ENCODE measurements at places on chromosomes 12 and 14.
A peak's percentile ranks its signal among the peaks of the same experiment; 100 is the strongest.

- no peak for DNase-seq
Measured at GRCh38 chr14:29953501-29953900, 25.9 kb upstream of the PRKD1 start.

DNA sequence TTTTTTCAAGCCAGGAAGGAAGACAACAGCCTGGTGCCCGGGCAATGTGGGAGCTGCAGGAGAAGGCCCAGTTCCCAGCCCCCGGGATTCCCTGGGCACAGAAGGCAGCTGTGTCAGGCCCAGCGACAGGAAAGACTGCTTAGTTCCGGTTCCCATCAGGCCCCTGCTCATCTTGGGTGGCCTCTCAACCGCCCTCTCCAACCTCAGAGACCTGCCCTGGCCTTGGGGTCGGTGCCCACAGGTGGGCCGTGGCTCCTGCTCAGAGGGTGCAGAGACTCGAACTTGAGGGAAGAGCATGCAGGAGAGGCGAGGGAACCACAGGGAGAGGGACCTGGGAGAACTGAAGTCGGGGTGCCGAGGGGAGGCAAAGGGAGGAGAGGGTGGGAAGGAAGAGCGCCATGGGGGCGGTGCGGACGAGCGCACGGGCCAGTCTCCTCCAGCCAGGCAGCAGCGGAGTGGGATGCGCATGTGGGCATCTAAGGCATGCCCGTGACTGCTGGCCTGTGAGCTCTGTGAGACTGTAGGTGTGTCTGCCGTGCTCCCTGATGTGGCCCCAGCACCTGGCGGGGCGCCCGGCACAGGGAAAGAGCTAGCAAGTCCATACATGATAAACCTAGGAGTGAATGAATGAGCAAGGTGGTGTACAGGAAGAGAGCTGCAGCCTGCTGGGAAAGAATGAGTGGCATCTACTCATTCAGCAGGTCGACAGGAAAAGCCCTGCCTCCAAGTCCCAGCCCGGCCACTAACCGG lies 42.7 kb downstream of the SSH1 start:
- peak; percentile 70 for DNase-seq

DNA sequence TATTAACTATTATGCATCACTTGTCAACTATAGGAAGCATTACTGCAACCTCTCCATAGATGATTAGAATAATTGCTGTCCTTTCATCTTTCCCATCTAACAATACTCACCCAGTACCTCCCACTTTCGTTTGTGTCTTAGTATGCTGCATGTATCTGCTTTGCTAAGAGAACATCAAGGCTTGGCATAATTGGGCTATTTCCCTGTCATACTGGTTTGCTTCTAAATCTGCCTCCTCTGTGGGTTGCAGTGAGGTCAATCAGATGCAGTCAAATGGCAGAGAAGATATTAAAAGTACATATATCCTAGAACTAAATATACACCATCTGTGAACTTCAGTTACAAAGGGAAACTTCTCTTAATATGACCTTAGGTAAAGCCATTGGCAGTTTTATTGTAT lies 710.8 kb downstream of the DIO2 start:
- DNase-seq = no peak

- no peak for DNase-seq
Measured at GRCh38 chr12:65614259-65614889, 209.9 kb upstream of the HMGA2 start.

- no peak for DNase-seq
Measured at GRCh38 chr14:74014299-74014698, 4.8 kb downstream of the ENTPD5 start.

DNA sequence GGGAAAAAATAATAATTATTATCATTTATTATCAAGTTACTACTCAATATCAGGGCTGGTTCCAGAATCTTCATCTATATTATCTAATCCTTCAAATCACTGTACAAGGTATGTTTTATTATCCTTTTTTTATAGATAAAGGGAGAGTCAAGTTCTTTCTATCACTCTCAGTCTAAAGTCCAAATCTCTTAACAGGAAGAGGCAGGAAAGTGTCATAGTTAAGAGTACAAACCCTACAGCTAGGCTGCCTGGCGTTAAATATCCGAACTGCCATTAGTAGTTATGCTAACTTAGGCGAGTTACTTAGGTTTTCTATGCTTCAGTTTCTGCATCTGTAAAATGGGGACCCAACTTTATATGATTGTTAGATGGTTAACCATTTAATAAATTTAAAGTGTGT lies 99.4 kb upstream of the CCDC91 start:
- DNase-seq = no peak

GRCh38 chr12:31310488-31310887 lies 15.5 kb downstream of the SINHCAF start:
- DNase-seq = no peak

DNA sequence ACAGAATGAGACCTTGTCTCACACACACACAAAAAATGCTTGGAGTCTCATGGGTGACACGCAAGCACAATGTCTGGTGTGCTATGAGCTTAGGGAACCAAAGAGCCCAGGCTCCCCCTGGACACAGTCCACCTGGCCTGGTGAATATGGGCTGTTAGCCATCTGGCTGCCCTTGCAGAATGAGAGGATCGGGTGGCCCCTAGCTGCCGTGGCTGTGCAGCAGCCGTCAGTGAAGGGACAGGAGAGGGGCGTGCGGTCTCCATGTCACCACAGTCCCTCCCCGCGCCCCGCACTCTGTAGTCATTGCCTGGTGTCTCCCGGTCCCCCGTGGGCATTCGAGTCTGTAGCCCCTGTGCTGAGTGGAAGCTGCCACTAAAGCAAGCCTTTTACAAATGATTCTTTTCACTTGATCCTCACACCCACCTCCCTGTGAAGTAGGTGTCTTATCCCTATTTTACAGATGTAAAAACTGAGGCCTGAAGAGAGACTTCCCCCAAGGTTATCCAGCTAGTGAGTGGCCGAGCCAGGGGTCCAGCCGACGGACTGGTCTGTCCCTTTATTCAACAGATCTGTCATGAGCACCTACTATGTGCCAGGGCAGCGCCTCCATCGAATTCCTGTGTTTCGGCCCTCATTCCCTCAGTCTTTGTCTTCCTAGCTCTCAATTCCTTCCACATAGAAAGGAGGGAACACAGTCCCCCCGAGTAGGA lies 18.8 kb downstream of the MVK start:
- peak; percentile 81 for DNase-seq

DNA sequence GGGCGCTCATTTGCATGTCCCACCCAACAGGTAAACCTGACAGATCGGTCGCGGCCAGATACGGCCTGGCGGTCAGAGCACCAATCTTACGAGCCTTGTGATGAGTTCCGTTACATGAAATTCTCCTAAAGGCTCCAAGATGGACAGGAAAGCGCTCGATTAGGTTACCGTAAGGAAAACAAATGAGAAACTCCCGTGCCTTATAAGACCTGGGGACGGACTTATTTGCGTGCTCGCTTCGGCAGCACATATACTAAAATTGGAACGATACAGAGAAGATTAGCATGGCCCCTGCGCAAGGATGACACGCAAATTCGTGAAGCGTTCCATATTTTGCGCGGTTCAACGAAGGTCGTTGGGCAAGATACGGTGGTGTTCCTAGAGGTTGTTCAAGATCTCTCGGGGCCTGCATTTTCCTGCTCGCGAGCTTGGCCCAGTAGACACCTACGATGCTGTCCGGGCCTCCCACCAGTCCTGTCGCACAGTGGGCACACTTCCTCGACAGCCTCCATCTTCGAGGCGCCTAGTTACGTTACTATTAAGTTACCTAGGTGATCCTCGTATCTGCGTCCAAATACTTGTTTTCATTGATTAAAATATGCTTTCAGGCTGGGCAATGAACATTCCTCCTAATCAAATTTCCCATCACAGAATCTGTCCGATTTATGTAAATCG lies at the start of gene RNU6-7:
Gene RNU6-7 (plus strand): TSS at position 230 of the 675 bp plus-strand sequence.
- DNase-seq = peak; percentile 31

DNA sequence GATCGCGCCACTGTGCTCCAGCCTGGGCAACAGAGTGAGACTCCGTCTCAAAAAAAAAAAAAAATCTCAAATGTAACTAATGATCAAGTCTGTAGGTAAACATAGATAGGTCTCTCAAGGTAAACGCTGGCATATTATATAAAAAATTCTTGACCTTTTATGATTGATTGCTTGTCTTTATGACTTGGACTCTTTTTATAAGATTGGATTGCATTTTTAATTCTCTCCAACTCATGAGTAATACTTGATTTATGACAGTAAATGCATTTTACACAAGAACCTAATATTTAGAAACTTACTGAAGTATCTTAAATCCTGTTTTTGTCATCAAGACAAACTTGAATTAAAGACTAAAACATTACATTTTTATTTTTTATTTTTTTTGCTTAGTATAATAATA lies 16.1 kb downstream of the ARF6 start:
- no peak for DNase-seq

DNA sequence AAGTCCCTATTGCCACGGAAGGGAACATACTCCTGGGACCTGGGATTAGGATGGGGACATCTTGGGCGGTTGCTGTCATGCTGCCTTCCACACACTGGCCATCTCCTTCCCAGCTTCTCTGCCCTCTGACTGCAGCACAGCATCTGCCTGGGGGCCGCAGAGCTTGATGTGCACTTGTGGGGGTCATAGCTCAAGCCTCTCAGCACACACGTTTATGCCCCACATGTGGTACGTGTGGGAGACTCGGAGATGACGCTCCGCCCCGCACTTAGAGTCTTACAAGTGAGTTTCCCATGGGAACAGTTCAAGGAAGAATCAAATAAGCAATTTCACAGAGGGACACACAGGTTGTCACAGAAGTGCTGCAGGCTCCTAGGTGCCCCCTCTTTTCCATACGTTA lies 8.6 kb downstream of the ACADS start:
- DNase-seq = no peak

- DNase-seq = no peak
Measured at GRCh38 chr12:62248873-62249272, 11.3 kb upstream of the USP15 start.

GRCh38 chr12:123401753-123402683 lies 18.1 kb downstream of the KMT5A start:
- no peak for DNase-seq

DNA sequence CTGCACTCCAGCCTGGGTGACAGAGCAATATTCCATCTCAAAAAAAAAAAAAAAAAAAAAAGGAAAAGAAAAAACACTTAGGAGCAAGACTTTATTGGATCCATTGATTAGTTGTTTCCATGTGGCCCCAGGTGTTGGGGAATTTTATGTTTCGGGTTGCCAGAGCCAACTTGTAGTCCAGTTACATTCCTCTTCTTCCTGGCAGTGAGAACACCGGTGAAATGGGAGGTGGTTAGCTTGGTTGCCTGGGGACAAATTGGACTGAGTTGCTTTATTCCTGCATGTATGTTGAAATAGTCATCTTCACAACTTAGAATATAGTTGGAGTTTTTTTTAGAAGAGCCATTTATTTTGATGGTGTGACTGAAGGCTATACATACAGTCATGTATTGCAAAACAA lies 12.6 kb downstream of the RCOR1 start:
- no peak for DNase-seq

DNA sequence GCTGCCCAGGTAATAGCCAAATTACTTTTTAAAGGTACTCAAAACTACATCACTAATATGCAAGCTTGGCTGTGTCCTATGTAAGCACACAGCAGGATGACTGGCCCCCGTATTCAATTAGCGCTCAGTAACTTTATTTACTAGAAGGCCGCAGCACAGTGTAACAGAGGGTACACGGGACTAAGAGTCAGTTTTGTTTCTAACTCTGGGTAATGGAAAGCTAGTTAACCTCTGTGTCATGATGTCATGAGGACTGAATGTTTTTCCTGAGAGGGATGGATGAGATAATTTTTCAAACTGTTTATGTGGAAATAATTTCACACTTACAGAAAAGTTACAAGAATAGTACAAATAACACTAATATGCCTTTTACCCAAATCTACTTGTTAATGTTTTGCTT lies 27.1 kb downstream of the GALNT4 start:
- DNase-seq = no peak

DNA sequence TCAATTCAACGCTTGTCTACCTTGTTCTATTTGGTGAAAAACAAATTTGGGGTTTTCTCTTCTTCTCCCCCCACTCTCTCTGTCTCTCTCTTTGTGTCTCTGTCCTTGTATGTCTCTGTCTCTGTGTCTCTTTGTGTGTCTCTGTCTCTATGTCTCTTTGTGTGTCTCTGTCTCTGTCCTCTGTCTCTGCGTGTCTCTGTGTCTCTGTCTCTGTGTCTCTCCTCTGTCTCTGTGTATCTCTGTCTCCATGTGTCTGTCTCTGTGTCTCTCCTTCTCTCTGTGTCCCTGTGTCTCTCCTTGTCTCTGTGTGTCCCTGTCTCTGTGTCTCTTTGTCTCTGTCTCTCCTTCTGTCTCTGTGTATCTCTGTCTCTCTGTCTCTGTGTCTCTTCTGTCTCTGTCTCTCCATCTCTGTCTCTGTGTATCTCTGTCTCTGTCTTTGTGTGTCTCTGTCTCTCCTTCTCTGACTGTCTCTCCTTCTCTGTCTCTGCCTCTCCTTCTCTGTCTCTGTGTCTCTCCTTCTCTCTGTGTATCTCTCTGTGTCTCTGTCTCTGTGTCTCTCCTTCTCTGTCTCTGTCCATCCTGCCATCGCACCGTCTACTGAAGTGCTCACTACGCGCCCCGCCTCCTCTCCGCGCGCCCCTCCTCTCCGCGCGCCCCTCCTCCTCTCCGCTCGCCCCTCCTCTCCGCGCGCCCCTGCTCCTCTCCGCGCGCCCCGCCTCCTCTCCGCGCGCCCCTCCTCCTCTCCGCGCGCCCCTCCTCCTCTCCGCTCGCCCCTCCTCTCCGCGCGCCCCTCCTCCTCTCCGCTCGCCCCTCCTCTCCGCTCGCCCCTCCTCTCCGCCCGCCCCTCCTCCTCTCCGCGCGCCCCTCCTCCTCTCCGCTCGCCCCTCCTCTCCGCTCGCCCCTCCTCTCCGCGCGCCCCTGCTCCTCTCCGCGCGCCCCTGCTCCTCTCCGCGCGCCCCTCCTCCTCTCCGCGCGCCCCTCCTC lies 12.8 kb downstream of the LRCOL1 start:
- no peak for DNase-seq

GRCh38 chr12:120761519-120761934 lies 35.9 kb downstream of the ACADS start:
- no peak for DNase-seq
